ENCODE measurements at places on chromosomes 11 and 22.

DNA sequence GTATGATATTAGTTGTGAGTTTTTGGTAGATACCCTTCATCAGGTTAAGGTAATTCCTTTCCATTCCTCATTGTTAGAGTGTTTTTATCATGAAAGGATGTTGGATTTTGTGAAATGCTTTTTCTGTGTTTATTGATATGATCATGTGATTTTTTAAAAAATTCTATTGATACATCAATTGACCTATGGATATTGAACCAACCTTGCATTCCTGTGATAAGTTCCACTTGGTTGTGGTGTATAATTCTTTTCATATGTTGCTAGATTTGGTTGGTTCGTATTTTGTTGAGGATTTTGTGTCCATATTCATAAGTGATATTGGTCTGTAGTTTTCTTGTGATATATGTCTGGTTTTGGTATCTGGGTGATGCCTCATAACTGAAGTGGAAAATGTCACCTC lies 6.7 kb downstream of the ANKRD13D start:
- DNase-seq: no peak

GRCh38 chr22:26484360-26484706 lies 656 bp downstream of the SRRD start:
- DNase-seq: no peak

- no peak for DNase-seq
Measured at GRCh38 chr11:112759418-112759817, 201.8 kb upstream of the NCAM1 start.

DNA sequence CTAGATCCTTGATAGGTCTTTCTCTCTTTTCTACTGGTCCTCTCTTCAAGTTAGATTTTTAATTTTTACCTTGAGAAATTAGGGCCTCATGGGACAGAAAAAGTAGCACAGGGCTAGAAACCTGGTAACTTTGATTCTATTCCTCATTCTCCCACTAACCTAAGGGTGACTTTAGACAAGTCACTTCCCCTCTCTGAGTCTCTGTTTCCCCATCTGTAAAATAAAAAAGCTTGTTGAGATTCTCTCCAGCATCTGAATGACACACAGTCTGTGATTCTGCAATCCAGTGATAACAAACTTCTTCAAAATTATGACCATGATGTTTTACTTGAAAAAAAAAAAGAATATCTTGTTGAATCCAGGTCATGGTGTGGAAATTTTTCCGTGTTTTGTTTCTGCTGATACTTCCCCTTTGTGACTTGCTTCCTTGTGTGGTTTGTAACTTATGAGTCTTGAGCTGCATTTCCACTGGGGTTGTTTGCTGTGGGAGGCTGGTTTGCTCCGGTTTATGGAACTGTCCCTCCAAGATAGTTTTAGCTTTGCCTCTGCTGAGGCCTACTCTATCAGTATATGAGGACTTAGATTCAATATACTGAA lies 9.8 kb upstream of the MPEG1 start:
- DNase-seq: no peak

DNA sequence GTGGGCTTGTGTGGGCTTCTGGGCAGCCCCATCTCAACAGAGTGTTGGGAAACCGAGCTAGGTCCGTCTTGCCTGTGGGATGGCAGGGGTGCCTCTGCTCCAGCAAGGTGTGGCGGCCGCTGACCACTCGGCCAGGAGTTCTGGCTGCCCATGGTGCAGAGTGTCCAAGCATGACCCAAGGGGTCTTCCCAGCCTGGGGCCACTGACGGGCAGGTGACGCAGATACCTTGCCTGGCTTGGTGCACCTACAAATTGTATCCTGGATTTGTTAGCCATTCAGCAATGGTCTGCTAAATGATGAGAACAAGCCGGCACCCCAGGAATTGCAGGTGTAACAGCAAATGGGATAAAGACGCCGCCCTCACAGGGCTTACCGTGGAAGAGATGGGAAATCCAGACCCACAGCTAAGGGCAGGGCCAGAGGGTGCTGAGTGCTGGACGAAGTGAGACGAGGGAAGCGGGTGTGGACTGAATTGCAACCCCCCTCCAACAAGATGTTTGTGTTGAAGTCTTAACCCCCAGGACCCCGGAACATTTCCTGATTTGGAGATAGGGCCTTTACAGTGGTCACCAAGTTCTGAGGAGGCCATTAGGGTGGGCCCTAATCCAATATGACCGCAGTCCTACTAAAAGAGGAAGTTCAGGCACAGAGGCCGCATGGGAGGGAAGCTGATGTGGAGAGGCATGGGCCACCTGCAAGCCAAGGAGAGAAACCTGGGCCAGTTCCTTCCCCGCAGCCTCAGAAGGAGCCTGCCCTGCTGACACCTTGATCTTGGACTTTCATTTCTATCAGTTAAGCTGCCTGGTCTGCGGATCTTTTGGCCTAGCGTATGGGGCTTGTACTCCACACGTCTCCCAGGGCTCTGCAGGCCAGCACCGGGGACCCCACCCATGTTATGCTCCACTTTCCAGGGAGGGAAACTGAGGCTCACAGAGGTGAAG lies 45.2 kb upstream of the LINC01488 start:
- DNase-seq: no peak

GRCh38 chr22:22955866-22956535 lies 68.4 kb downstream of the IGLL5 start:
- peak; percentile 77 for DNase-seq

DNA sequence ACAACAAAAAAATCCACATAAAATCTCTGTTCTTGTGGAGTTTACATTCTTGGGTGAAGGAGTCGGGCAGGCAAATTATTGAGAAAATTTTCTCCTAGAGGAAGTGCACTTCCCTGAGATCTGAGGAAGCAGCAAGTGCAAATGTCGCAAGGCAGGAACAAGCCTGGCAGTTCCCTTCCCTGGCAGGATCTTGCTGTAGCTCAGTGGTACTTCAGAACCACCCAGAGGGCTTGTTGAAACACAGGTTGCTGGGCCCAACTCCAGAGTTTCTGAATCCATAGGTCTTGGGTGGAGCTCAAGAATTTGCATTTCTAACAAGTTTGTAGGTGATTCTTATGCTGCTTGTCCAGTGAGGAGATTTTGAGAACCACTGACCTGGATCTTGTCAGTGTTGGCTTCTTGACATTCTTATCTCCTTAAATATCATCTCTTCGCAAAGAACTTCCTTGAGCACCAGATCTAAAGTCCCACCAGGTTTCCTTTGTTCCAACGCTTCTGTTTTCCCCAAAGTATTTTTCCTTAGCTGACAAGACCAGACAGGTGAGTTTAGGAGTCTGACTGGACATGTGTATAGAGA lies 9.6 kb downstream of the QSER1 start:
- no peak for DNase-seq

DNA sequence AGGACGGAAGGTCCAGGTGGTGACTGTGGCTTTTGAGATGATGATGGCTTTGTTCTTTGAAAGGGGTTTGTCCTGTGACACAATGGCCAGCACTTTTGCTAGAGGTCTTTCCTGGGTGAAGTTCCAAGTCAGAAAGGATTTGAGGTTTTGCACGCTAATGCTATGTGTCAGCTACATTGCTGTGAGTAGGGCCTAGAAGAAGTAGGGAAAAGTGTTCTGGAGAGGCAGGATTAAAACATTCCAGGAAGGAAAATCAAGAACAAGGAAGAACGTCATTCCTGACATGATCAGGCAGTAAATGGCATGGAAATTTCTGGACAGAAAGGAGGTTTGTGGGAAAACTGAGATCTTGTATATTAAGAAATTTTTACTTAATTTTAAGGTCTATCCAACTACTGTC lies 290.7 kb downstream of the NTM start:
- no peak for DNase-seq

DNA sequence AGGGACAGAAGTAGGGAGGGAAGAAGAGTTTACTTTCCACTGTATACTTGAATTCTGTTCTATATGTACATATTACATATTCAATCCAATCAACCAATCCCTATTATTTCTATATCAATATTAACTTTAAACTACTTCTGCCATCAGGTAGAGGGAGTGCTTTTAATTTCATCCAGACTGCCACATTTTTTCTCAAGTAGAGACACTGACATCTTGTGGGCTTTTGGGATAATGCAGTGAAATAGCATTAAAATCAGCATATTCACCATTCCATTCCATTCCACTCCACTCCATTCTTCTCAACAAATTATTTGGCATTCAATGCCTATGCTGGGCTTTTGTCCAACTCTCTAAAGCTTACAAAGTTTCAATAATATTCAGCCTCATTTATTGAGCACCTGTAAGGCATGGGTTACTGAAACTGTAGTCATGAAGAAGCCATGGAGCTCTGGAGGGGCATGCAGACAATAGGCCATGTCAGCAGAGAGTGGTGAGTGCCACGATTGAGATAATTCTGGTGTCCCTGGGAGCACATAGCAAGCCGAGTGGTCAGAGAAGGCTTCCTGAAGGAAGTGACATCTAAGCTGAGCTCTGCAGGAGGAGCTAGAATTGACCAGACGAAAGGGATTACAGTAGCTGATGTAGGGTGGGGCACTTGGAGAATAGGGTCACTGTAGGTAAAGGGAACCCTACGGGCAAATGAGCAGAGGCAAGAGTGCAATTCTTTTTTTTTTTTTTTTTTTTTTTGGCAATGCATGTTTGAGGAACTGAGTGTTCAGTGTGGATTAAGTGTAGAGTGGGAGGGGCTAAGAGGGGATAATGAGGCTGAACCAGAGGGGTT lies 12.8 kb upstream of the CLPB start:
- peak; percentile 66 for DNase-seq

- no peak for DNase-seq
Measured at GRCh38 chr11:78806214-78807004, 231.7 kb upstream of the NARS2 start.

- no peak for DNase-seq
Measured at GRCh38 chr11:133794205-133794604, 51.1 kb downstream of the SPATA19 start.

- DNase-seq: no peak
Measured at GRCh38 chr11:74138572-74138971, 32.2 kb downstream of the C2CD3 start.

DNA sequence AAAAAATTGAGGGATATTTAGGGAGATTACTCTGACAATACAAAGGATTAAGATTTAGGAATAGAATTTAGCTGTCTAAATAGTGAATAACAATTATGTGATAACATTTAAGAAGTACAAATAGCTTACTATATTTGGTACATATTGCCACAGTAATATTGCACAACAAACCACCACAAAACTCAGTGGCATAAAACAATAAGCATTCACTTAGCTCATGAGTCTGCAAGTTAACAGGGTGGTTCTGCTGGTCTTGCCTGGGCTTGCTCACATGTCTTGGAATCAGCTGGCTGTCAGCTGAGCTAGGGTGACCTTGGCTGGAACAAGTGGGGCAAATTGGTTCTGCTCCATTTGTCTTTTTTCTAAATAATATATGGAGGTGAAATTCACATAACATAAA lies 115.1 kb downstream of the DCDC1 start:
- no peak for DNase-seq

DNA sequence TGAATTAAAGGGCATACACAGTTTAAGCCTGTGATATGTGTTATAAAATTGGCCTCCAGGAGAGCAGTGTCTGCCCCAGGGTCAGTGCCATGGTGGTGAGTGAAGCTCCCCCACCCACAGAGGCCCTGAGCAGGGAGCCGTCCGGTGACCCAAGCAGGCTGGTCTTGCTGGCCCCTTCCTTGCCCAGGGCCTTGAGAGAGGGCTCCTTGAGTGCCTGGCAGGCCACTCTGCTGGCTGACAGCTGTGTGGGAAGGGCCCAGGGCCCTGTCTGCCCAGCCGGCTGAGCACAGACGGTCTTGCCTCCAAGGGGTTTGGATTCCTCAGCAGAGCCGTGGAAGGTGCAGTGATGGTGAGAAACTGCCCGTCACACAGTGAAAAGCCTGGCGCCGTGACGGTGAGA lies 25.9 kb downstream of the PTDSS2 start:
- no peak for DNase-seq

DNA sequence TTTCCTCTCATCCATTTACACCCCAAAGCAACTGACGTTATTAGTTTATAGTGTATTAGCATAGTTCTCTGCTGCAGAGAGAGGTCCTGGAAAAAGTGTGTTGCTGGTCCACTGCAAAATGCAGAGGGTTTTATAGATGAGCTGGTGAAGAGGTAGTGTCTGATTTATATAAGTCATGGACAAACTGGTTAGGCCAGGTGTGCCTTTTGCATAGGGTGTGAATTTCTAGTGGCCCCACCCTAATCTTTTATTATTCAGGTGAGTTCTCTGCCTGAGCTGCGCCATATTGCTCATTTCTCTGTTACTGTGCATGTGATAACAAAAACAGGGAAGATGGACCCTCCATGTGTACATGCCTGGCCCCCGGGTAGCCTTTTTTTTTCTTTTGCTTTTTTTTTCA lies 43.1 kb upstream of the TRIM77 start:
- no peak for DNase-seq

GRCh38 chr11:69358398-69359020 lies 64.6 kb downstream of the MYEOV start:
- no peak for DNase-seq

- DNase-seq: no peak
Measured at GRCh38 chr11:94405062-94405833, 4.0 kb upstream of the GPR83 start.

DNA sequence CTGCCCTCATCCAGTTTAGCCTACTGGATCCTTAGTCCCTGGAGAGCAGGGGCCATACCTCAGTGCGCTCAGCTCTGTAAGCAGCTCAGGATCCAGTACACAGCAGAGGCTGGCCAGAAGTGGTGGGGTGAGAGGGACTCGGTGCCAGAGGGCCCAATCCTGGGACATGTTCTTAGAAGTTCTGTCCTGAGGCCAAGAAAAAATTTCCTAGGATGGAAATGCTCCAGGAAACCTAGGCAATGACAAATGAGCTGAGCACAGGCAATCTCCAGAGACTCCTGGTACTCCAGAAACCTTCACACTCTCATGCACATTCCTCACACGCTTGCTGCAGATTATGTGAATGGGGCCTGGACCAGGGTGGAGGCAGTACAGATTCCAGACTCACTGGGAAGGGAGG lies 89.6 kb downstream of the SERGEF start:
- DNase-seq: no peak

- no peak for DNase-seq
Measured at GRCh38 chr11:66231561-66231960, 36.9 kb upstream of the RAB1B start.

GRCh38 chr11:112042161-112042960 lies 17.2 kb downstream of the DLAT start:
- no peak for DNase-seq

- no peak for DNase-seq
Measured at GRCh38 chr22:38455076-38455529, at the start of gene KCNJ4. TSS of gene KCNJ4 (minus strand) at chr22:38455199. CDS start at chr22:38428132, 27,067 bp downstream.

DNA sequence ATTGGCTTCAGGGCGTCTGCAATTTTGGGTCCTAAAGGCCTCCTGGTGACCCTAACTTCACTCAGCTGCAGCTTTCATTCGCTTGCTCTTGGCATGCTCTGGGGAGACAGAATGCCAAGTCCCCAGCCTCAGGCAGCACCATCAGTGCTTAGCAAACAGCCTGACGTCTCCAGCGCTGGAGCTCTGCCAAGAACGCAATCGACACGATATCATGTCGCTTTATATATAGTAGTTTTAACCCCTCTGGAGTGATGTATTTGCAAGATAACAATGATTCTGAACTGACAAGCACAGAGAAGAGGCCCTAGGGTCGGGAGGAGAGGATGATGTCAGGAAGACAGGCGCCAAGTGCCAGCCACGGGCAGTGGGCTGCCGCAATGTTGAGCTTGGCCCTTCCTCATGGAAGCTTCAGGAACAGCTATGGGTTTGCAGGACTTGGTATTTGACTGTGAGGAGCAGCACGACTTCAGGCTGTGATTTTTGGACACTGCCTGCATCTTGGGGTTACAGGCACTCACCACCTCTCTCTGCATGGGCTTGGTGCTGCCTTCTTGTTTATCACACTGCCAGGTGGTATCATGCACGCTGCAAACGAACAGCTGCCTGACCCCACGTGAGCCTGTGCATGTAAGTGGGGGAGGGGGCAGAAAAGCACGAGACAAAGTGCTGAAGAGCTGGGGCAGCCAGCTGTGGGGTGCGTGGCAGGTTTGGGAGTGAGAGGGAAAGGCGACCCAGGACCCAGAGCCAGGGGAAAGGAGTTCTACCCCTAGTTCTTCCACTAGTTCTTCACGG lies 26.1 kb downstream of the B3GAT1 start:
- DNase-seq: no peak
